Activated CD8-positive, alpha-beta memory T cell treated with anti-CD3 and anti-CD28 coated beads for 1 hour (primary cell): ENCODE measurements at places on chromosomes 16 and 17.
A peak's percentile ranks its signal among the peaks of the same experiment; 100 is the strongest.

DNA sequence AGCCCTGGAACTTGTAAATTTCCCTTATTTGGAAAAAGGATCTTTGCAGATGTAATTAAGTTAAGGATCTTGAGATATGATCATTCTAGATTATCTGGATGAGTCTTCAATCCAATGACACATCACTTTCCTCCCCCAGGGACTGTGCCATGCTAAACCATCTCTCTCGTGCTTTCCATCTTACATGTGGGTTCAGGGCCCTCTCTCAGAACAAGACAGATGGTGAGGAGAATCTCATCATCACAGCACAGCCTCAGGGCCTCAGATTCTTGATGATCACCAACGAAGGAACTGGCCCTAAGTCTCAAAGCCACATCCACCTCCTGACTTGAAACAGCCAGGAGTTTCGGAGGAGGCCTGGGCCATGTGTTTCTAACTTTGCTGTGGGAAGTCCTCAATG is 78.7 kb downstream of the LITAF start:
- DNase-seq = no peak

DNA sequence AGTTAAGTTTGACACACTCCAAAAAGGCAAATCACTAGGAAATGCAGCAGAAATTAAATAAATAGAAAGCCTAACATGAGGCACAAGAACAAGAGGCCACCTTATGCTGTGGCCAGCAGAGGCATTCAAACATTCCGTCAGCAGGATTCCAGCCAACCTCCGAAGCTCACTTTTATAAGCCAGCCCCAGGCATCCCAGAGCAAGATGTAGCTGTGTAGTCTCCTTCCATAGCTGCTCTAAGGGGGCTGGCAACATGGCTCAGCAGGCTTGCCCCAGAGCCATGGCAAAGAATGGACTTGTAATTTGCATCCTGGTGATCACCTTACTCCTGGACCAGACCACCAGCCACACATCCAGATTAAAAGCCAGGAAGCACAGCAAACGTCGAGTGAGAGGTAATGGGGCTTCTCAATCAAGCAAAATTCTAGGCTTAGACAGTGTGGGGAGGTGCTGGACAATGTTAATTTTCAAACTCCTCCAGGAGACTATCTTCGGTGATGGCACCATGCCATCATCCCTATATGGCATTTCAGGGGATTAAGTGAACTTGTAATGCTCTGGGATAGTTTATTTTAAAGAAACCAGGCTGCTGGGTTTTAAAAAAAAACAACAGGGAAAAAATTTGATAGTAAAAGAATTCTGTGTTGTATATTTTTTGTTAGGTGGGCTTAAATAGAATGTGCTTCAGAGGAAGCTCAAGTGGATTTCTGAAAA is at the start of gene CLEC3A:
CLEC3A (plus strand) TSS at position 202 of the 714 bp plus-strand sequence; CDS start at position 281, 79 bp downstream.
- DNase-seq = no peak

DNA sequence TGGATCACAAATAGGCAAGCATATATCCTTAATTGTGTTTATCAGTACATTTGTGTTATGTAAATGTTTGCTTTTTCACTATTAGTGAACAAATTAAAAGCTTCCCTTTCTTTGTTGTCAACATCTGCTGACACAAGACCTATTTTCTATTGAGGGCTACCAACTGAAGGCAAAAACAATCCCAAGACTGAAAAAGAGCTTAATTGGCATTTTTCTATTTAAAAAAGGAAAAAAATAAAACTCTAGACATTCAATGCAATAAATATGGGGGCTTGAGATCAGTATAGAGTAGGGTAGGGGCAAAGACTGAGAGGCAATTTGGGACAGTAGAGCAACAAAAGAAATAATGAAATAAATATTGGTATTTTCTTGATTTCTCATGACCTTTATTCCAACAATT is 24.2 kb downstream of the OMG start:
- DNase-seq = no peak

GRCh38 chr17:7477392-7478275 is 1.8 kb downstream of the ZBTB4 start:
- DNase-seq = no peak

DNA sequence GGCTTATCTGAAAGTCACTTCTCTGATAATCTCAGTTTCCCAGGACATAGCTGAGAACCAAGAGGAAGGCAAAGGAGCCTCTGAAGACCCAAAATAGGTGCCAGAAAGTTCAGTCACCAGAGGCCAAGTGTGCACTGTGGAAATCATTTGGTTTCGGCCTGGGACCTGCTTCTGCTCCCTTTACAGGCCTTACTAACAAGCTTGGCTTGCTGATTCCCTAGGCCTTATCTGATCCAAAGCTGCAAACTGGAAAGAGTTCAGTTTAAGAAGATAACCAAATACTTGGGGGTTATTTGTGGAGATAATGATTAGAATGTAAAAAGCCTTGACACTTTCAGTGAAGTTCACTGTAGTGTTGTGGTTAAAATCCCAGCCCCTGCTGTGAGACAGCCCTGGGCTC is 17.0 kb downstream of the ITGA3 start:
- no peak for DNase-seq

GRCh38 chr17:28346746-28347246 is 10.5 kb downstream of the POLDIP2 start:
- no peak for DNase-seq

GRCh38 chr16:52573365-52574299 is 26.7 kb upstream of the TOX3 start:
- no peak for DNase-seq

- DNase-seq = no peak
Measured at GRCh38 chr17:45316434-45317110, at the start of gene MAP3K14. Gene MAP3K14, minus strand, starts transcription at chr17:45317020. Its CDS starts 26,275 bp downstream, at chr17:45290745.

DNA sequence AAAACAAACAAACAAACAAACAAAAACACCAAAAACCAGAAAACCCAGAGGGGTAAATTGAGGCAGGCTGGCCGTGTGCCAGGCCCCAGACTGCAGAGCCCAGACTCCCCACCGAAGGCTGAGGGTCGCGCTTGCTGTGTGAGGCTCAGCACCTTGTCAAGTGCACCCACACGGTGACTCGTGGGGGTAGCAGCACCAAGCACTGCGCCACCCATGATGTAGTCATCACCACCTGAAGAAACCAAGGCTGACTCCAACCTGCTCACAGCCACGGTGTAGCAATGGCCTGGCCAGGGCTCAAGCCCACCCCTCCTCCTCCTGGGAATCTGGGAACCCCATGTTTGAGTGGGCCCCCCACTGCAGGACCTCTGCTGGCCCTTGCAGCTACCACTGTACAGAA is 11.9 kb downstream of the MCRIP1 start:
- DNase-seq = no peak

- DNase-seq = no peak
Measured at GRCh38 chr17:79097226-79098055, 22.8 kb downstream of the ENGASE start.

- DNase-seq = no peak
Measured at GRCh38 chr17:3511852-3512504, 36.2 kb downstream of the ASPA start.

DNA sequence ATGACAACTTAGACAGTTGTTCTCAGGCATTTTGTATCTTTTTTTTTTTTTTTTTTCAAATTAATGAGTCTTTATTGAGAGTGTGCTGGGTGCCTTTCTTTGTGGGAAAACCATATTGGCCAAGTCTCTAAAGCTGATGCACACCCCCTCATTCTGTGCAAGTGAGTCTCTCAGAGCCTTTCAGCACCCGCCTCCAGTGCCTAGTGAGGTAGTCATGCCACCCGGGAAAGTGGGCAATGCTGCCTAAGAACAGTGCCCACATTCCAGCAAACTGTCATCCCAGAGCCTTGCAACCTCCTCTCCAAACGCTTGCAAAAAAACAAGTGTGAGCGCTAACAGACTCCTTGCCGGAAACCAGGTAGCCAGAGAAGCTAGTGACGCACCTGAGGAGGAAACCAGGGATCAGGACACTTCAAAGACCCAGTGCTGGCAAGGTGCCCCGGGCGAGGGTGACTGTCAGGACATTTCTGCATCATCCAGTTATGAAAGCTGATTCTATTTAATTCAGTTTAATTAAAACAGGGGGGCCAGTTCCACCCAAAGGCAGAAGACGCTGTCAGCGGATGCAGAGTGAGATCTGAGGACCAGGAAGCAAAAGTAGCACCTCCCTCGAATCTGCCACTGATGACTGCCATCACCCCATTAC is 34.9 kb downstream of the SMARCE1 start:
- peak; percentile 78 for DNase-seq

DNA sequence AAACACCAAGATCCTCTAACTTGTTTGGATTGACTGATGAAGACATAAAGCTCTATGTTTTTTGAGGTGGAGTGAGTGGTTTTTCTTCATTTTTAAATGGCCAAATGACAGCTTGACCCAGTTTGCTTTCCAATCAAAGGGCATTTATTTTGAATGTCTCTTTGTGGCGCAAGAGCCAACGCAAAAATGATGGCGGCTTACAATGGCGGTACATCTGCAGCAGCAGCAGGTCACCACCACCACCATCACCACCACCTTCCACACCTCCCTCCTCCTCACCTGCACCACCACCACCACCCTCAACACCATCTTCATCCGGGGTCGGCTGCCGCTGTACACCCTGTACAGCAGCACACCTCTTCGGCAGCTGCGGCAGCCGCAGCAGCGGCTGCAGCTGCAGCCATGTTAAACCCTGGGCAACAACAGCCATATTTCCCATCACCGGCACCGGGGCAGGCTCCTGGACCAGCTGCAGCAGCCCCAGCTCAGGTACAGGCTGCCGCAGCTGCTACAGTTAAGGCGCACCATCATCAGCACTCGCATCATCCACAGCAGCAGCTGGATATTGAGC is 329 bp downstream of the NLK start:
- no peak for DNase-seq

GRCh38 chr16:8962393-8963009 is 1.2 kb downstream of the USP7 start:
- peak; percentile 22 for DNase-seq

DNA sequence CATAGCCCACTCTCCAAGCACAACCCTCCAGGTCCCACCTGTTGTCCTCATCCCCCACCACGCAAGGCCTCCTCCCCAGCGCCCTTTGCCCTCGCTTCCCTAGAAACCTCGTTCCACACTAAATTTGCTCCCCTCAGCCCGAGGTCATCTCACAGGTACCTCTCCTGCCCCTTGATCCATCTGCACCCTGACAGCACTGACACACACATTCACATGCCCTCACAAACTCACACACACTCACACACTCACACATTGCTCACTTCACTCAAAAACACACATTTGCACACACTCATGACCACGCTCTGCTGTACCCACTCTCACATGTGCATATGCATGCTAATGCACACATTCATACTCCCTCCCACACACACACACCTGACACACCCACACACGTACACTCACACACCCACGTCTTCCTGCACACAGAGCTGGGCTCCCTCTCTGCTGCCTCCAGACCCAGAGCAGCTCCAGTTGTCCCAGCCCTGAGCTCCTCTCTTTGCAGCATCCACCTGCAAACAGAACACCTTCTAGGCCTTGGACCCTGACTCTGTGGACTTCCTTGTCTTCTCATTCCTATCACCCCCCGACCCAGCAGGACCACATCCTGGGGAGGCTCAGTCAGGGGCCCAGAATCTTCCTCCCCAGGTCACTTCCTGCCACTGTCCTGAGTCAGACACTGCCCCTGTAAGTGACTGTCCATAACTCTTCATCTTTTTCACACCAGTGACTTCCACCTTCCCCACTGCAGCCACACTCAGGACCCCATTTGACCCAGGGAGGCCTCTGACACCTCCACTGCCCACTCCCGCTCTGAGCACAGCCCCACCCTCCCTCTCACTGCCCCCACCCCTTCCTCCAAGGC is 4.9 kb downstream of the ASGR2 start:
- no peak for DNase-seq

- DNase-seq = no peak
Measured at GRCh38 chr16:50354629-50355456, 13.9 kb downstream of the BRD7 start.

DNA sequence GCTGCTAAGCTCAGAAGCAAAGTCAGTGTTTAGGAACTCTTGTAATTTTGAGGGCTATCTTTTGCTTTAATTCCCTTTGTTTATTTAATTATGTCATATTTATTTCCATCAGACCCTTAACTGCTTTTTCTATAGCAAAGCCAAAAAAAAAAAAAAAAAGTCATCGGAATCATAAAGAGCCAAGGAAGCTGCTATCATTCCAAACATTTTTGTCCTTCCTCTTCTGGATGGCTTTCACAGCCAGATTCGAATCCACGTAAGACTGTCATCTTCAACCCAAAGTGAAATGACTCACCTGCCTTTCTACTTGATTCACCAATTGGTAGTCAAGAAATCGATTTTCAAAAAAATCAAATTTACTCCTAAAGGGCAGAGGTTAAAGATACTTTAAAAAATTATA is 38.4 kb downstream of the WIPI1 start:
- no peak for DNase-seq

GRCh38 chr16:56295739-56296527 is 104.6 kb downstream of the GNAO1 start:
- no peak for DNase-seq

- no peak for DNase-seq
Measured at GRCh38 chr17:71572343-71572742, 548.5 kb upstream of the SOX9 start.
